ENCODE measurements at places on chromosomes 5 and 9. TPM values are rescaled to one million over a fixed set of nuclear protein-coding genes. Genes with fewer than 3 reads are reported as not detected.

- DNase-seq = no peak
Measured at GRCh38 chr5:14913096-14913495, 41.5 kb upstream of the ANKH start.

GRCh38 chr9:137564134-137564533 is 12.5 kb downstream of the MRPL41 start:
- no peak for DNase-seq

The CDH12 gene
- total RNA-seq = 27.7 TPM

The GPR150 gene
- total RNA-seq = 0.13 TPM

Measured in A673 (cell line).